Epithelial cell of esophagus (primary cell): ENCODE measurements at places on chromosomes 11 and 22.
A peak's percentile ranks its signal among the peaks of the same experiment; 100 is the strongest.

GRCh38 chr11:21630934-21631478, 561.9 kb upstream of the ANO5 start:
- no peak for DNase-seq

DNA sequence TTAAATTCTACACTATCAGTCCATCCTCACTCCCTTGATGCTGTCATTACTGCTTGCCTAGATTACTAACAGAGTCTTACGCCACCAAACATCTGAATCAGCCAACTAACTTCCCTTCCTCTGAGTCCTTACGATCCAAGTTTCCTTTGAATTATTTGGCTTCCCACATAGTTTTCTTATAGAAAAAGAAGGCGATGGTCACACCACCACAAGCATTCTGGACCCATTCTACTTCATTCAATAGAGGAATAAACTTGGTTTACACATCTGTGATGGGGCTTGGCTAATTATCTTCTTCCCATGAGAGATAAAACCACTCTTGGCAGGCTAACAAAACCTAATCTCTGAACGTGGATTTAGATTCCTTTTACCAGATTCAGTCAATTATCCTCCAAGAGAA, 35.0 kb downstream of the INTS4 start:
- peak; percentile 20 for DNase-seq

DNA sequence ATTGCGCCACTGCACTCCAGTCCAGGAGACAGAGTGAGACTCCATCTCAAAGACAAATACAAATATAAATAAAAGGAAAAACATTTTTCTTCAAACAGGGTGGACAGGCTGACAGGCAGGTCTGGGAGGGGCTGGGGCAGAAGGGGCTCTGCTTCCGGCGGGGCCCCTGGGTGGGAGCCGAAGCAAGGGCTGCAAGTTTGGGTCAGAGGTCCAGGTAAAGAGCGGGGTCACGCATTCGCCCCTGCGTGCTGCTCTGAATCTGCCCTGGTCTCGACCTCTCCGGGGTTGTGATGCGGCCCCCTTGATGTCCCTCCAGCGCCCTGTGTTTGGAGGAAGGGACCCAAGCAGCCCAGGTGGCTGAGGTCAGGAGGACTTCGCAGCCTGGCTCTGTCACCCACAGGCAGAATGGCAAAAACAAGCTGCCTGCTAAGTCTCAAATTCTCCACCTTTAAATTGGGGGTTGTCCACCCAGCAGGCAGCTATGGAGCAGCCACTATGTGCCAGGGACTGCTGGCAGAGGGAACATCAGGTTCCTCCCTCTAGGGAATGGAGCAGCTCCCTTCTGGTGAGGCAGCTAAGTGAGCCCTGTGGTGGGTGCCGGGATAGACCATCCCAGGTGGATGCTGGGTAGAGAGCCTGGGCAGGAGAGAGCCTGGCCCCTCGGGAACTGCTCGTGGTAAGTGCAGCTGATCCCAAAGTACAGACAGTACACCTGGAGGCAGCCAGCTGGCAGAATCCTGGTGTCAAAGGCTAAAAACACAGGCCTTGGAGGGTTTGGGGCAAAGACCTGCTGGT, 10.3 kb upstream of the PHF21B start:
- no peak for DNase-seq

DNA sequence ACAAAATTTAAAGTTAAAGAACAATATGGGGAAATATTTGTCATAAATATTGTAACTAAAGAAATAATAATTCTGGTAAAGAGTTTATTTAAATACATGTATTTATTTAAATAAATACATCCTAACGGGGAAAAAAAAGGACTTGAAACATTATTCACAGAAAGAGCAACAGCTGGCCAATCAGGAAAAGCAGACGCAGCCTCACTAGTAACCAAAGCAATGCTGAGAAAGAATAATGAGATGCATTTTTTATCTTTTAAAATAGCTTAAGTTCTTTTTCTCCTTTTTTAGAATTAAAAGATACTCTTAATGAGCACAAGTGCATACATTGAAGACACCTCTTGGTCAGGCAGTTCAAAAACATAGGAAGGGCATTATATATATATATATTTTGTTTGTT, 2.6 kb upstream of the LTO1 start:
- no peak for DNase-seq

- peak; percentile 86 for DNase-seq
Observed at GRCh38 chr11:58334708-58335107, 24.2 kb downstream of the OR5B17 start.

DNA sequence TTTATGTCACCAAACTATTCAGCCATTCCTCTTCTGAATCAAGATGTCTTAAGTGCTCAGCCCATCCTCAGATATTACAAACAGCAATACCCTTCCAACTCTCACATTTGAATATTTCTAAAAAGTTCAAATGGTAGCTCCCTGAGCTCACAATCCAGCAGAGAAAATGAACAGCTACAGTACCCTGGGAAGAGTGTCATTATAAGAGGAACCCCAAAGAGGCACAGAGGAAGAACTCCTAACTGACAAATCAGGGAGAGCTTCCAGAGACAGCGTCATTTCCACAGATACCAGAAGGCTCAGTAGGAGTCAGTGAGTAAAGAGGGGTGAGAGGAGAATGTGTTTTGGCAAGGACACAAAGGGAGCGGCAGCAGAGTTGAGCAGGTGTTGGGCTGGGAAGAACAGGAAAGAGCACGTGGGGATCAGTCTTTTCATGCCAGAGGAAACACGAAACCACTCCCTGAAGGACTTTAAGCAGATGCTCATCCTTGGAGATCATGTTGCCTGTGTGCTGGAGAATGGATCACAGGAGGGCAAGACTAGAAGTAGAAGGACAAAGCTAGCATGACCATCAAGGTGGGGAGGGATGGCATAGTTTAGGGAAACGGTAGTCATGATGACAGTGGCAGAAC, 4.3 kb downstream of the CLTCL1 start:
- DNase-seq = peak; percentile 98

- no peak for DNase-seq
Observed at GRCh38 chr11:30579415-30580175, 6.6 kb downstream of the MPPED2 start.

DNA sequence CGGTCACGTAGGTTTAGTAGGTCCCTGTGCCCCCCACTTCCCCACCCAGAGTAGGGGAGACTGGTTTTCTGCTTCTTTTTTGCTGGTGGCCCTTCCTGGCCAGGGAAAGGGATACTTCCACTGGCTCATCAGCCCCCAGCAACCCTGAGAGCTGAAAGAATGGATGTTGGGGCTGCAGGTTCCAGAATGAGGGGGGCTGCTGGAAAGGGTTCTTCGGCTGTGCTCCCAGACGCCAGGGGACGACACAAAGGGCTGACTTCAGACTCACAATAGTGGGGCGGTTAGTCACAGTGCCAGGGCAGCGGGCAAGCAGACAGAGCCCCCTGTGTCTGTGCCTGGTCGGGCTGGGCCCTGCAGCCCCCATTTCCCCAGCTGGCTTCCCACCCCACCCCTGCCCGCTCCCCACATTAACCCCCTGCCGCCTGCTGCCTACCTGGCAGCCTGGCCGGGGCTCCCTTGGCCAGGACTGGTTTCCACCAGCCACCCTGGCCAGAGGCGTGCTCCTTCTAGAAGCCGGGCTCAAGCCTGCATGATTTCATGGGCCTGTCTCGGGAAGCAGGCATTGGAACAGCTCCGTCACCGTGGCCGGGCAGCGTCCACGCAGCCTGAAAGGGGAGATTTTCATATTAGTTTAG, 79.1 kb upstream of the WNT7B start:
- DNase-seq = peak; percentile 42

- DNase-seq = no peak
Observed at GRCh38 chr22:37976547-37976946, 7.8 kb downstream of the SOX10 start.

- DNase-seq = no peak
Observed at GRCh38 chr11:83681906-83682610, 395.9 kb upstream of the CCDC90B start.

DNA sequence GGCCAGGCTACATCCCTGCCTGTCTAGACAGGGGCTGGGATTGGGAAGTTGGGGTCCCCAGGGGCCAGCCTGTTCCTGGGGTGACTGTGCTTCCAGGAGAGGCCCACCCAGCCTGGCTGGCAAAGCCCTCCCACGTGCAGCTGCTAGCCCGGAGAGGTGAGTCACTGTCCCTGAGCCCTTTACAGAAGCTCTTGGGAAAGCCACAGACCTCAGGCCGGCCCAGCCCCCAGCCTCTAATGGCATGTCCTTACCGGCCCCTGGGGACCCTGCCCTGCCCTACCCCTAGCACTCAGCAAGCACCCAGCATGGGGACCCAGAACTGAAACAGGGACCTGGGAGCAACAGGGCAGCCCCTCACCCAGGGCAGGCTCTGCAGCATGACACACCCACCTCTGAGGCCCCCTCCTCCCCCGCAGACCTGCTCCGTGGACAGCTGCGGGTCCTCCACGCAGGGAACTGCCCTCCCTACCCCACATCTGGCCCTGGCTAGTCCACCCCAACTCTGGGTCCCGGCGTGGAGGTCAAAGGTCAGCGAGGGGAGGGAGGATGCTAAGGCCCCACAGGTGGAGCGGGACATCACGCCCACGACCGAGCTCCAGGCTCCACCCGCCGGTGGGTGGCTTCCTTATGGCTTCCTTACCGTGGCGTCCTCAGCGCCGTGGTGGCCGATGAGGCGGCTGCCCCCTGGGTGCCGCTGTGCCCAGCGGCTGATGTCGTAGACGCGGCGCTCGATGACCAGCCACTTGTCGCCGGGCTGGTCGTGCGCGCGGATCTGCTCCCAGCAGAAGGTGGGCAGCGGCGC, 615 bp downstream of the FADS3 start:
- DNase-seq = peak; percentile 63

DNA sequence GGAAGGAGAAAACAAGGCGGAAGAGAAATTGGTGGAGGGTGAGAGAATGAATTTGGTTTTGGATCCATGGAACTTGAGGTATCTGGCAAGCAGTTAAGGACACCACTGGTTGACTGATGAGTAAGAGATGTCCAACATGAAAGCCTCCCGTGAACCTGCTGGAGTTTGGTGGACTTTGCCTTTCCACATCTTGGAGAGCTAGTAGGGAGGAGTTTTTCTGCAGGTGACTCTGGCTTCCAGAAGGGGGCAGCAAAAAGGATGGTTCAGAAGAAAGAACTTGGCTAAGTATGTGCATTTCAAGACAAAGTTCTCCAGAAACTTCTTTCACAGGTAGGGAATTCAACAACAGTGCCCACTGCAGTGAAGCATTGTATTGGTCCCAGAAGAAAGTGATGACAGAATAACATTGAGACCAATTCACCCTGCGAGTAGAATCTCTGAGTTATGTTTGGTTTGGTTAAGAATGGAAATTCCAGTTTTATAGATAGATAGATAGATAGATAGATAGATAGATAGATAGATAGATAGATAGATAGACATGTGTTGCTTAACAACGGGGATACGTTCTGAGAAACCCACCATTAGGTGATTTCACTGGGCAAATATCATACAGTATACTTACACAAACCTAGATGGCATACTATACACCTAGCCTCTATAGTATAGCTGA, 28.5 kb downstream of the DCDC1 start:
- peak; percentile 52 for DNase-seq

GRCh38 chr11:58597486-58598144, 18.8 kb downstream of the ZFP91 start:
- DNase-seq = no peak

DNA sequence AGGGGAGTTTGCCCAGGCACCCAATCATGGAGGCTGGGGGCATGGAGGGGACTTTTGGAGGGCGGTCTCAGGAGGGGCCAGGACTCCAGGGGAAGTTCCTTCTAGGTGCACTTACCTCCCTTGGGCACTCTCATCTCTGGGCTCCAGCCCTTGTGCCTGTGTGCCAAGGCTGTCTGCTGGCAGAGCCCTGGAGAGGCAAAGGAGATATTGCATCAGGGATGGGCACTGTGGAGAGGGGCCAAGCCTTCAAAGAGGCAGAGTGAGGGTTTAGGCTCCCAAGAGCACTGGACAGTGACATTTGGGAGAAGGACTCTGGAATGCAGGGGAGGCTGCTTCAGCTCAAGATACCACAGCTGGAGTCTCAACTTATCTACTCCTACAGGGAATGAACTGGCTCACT, 32.2 kb upstream of the TFIP11 start:
- no peak for DNase-seq
